ENCODE measurements at places on chromosomes 13 and 19.

- no peak for DNase-seq
Measured at GRCh38 chr13:40116008-40116407, 460.5 kb downstream of the COG6 start.

GRCh38 chr13:27522847-27523246 lies 72.5 kb upstream of the MTIF3 start:
- no peak for DNase-seq

GRCh38 chr13:44259045-44260027 lies 114.3 kb upstream of the SERP2 start:
- peak; percentile 80 for DNase-seq

DNA sequence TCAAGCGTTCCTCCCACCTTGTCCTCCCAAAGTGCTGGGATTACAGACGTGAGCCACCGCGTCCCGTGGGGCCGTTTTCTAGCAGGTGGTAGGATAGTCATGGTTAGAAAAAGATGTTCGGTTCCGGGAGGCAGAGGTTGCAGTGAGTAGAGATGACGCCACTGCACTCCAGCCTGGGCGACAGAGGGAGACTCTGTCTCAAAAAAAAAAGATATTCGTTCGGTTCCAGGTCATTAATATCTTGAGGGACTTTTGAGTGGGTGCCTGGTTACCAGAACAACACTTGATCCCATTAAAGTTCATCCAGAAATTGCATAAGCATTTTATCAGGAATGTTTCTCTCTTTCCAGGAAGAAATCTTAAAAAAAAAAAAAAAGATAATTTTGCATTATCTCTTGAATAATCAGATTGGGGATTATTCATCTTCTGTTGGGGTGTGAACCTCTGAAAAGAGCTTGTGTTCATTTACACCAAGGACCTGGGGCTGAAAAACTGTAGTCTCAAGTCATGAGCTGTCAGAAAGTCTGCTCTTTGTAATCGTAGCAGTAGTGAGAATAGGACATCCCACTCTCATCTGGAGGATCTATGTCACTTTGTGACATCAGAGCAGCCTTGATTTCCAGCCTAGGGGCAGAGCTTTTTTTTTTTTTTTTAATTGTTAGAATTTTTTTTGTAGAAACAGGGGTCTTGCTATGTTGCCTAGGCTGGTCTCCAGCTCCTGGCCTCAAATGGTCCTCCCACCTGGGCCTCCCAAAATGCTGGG lies 1.0 kb upstream of the ETHE1 start:
- no peak for DNase-seq

DNA sequence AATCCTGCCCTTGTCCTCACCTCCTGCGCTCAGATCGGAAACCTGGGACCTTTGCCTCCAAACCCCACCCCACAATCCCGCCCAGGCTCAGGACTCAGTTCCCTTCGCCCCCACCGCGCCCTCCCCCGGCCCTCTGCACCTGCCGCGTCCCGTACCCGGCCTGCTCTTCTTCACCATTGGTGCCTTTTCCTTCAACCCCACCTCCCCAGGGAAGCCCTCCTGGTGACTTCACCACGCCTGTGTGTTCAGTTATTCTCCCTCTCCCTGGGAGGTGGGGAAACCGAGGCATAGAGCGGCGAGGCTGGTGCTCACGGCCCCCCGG lies 19.3 kb upstream of the TCF3 start:
- DNase-seq: no peak

DNA sequence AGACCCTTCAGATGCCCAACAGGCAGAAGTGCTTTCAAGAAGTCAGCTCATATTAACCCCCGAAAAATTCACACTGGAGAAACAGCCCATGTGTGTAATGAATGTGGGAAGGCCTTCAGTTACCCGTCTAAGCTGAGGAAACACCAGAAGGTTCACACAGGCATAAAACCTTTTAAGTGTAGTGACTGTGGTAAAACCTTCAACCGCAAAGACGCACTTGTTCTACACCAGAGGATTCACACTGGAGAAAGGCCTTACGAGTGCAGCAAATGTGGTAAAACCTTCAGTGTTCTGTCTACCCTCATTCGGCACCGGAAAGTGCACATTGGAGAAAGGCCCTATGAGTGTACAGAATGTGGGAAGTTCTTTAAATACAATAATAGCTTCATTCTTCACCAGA lies 8.6 kb downstream of the ZNF584 start:
- DNase-seq: no peak

- DNase-seq: no peak
Measured at GRCh38 chr19:40740747-40741146, 9.5 kb downstream of the ACTMAP start.
